ENCODE measurements at places on chromosomes 7 and 10.

- peak; percentile 90 for DNase-seq
These were observed at the start of gene LAMB1 for GRCh38 chr7:108002726-108003598. LAMB1 (minus strand) TSS chr7:108003161; CDS start chr7:108002885, 276 bp downstream.

DNA sequence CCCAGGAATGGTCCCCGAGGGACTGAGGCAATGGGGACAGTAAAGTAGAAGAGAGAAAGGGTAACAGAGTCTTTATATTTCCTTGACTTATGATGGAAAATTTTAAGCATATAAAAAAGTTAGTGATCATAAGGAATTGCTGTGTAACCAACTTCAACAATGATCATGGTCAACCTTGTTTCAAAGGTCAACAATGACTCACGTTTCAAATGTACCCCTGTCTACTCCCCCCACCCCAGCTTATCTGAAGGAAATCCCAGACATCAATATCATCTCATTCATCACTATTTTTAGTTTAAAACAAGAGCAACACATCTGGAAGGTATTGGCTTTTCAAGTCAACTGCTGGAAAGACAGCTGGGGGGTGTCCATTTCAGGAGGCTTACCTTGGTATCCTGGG lies 92.9 kb downstream of the SMURF1 start:
- DNase-seq = no peak

GRCh38 chr7:47515305-47515834 lies 66.5 kb downstream of the TNS3 start:
- no peak for DNase-seq

- DNase-seq = no peak
These were observed 32.1 kb downstream of the ELMO1 start for GRCh38 chr7:37416378-37417106.

- DNase-seq = no peak
These were observed 6.0 kb downstream of the RBP3 start for GRCh38 chr10:47354165-47354564.

GRCh38 chr7:140215281-140215680 lies 38.5 kb upstream of the KDM7A start:
- no peak for DNase-seq

- no peak for DNase-seq
These were observed 131.0 kb downstream of the CXCL12 start for GRCh38 chr10:44253769-44254462.

DNA sequence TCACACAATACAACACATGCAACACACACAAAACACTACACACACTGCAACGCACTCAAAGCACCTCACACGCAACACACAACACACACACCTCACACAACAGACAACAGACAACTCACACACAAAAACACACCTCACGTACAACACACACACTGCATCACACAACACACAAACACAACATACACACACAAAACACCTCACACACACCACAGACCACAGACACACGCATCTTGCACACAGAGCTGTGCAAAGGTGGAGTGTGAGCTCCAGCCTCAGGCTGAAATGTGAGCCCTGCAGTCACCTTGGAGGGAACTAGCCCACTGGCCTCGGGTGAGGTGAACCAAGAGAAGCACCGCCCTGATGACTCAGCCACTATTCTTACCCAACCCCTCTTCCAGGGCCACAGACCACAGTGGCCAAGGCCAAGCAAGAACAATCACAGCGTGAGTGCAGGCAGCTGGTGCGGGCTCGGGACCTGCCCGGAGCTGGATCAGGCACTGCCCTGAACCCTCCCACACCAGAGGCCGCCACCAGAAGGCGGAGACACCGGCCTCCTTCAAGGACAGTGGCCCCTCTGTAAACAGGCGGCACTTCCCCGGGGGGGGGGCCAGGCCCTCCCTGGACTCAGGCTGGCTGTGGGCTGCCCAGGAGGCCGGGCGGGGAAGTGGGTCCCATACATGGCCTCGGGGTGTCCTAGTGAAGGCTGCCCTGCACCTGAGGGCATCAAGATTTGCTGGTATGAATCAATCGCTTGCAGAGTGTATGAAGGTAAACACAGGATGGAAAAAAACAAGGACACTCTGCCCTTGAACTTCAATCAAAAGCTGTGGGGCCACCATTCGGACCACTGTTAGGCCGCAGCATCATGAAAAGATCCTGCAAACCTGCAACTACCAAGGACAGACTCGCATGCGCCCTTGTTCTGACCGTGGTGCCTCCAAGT lies 106.7 kb downstream of the TNS3 start:
- peak; percentile 61 for DNase-seq

- no peak for DNase-seq
These were observed 30.2 kb upstream of the ERCC6 start for GRCh38 chr10:49569031-49569631.

DNA sequence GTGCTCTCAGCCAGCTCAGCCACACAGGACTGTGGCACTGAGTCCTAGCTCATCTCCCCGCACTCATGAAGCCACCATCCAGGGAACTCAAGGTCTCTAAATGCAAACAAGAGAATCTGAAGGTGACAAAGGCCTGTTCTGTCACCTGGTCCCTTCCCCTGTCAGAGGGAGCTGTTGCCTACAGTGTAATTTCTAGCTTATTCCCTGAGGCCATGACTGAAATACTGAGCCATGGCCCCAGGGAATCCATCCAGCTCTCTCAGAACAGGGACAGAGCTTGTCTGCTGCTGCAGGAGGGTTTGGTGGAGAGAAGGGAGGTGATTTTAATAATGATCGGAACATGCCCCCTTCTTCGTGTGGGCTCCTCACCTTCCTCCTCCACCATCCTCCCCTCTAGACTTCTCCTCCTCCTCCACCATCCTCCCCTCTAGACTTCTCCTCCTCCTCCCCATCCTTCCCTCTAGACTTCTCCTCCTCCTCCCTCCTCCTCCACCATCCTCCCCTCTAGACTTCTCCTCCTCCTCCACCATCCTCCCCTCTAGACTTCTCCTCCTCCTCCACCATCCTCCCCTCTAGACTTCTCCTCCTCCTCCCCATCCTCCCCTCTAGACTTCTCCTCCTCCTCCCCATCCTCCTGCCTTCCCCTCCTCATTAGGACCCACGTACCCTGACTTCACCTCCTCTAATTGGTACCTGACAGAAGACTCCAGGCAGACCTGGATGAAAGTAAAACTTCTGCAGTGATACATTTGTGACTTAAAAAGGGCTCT lies 338.0 kb upstream of the MKI67 start:
- DNase-seq = no peak

DNA sequence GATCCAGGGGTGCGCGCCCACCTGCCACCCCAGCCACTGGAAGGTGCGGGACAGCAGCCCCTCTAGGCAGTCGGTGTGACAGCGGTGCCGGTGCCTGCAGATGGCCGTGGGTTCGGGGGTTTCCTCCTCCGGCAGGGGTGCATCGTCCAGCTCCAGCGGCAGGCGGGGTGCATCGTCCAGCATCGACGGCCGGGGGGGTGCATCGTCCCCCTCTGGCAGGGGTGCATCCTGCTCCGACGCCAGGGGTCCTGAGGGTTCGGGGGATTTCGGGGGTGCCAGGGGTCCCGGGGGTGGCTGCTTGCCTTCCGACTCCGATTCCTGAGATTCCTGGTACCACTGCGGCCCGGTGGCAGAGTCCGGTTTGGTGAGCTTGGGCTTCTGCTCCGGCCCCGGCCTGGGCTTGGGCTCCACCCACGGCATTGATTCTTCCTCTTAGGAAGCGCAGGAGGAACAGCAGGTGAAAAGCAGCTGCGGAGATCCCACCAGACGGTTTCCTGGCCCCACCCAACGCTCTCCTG lies 90.2 kb upstream of the RAB18 start:
- no peak for DNase-seq

DNA sequence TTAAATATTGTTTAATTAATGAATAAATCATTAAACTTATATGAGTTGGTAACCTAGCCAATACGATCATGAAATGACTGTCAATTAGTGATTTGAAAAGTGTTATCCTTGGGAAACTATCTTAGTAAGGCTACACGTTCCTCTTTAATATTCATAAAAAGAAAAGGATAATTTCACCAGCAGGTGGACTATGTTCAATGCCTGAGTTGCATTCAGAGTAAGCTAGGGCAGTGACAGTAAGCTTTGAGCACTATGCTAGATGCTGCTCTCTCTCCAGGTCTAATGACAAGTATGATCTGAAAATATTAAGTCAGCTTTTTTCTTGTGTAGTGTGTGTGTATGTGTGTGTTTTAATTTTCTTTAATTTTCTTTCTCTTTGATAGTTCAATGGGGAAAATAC lies 486.3 kb upstream of the PCDH15 start:
- no peak for DNase-seq

DNA sequence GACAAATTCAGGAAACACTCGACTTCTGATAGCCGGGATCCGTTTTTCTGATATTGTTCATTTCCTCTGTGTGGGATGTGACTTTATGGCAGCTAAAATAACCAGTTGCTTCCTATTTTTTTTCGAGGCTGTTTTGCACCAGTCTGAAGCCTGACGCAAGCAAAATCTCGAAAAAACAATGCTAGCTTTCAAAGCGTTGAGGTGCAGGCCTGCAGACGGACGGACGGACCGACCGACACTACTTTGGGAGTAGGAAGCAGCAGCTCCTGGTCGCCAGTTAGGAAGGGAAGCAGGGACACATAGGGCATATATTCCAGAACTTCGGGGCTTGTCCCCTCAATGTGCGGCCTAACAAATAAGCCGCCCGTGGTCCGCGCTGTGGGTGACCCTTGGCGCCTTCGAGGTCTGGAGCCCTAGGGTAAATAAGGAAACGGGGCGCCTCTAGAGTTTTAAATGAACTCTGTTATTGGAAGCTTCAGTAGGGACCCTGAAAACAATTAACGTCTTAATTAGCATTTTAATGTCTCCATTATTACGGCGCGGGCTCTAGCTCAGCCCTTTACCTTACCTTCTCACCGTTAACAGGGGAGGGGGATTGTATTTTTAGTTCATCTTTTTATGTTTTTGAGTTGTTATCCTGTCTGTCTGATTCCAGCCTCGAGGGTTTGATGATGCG lies 1.3 kb downstream of the HHEX start:
- DNase-seq = peak; percentile 73

DNA sequence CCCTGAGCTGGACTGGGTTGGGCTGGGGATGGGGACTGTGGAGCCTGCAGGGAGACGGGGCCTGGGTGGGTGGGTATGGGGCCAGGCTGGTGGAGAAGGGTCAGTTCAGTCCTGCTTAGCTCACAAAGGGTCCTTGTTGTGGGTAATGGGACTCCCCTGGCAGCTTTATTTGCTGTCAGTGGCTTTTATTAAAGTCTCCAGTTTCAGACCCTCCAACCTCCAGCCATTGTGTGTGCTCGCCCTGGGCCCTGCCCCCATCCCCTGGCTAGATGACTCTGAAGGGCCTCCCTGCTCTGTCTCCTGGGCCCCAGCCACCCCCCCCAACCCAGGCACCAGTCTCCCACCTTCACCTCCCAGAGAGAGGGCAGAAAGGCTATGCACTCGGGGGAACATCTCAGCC lies 44.4 kb upstream of the SLF2 start:
- peak; percentile 9 for DNase-seq
